ENCODE measurements at places on chromosomes 1 and 21.

DNA sequence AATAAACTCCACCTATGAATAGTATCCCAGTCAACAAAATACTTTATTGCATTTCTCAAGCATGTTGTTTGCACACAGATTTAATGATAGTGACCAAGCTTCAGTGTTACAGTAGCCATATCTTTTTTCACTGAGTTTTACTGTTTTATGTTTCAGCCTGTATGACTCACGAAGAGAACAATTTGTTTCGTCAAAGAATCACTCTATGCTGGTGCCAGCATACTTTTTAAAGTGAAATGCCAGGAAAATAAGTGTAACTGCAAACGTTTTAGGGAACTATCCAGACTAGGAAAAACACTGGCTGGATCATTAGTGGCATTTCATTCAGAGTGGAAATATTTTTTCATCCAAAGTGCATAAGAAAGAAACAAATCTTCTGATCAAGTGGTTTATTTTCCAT, 210.8 kb downstream of the COL11A1 start:
- no peak for DNase-seq

- DNase-seq, result no peak
Measured at GRCh38 chr1:8604041-8604945, 213.1 kb downstream of the RERE start.

- DNase-seq, result no peak
Measured at GRCh38 chr1:96944432-96945092, 223.0 kb downstream of the PTBP2 start.

DNA sequence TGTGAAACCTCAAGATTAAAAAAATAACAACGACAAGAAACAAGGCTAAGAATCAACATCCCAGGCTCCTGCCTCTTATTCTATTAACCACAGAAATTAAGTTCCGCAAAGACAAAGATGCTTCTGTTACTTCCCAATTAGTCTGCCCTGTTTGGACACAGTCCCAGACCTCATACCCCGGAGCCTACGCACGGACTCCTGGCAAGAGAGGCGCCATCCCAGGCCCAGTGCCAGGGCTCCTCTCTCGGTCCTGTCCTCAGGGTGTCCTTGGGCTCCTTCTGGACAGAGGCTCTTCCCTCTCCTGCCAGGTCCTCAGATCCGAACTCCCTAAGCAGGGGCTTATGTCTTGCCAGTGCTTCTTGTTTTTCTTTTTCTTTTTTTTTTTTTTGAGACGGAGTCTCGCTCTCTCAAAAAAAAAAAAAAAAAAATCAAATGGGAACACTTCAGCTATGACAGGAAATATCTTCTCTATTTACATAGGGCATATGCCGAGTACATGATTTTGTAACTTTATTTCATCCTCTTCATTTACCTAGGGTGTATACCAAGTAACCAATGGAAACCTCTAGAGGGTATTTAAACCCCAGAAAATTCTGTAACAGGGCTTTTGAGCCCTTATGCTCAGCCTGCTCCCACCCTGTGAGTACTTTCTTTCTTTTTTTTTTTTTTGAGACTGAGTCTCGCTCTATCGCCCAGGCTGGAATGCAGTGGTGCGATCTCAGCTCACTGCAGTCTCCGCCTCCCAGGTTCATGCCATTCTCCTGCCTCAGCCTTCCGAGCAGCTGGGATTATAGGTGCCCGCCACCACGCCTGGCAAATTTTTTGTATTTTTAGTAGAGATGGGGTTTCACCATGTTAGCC, 11.7 kb upstream of the ENO1 start:
- DNase-seq, result no peak

DNA sequence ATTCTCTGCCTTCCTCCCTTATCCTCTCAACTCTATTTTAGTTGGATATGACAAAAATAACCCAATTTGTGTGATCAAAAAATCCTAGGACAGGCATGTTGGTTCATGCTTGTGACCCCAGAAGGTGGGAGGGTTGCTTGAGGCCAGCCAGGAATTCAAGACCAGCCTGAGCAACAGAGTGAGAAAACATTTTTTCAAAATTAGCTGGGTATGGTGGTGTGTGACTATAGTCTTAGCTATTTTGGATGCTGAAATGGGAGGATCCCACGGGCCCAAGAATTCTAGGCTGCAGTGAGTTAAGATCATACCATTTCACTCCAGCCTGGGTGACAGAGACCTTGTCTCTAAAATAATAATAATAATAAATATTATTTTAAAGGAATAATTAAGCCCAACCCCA, 1383.1 kb upstream of the ADGRL2 start:
- DNase-seq, result no peak

DNA sequence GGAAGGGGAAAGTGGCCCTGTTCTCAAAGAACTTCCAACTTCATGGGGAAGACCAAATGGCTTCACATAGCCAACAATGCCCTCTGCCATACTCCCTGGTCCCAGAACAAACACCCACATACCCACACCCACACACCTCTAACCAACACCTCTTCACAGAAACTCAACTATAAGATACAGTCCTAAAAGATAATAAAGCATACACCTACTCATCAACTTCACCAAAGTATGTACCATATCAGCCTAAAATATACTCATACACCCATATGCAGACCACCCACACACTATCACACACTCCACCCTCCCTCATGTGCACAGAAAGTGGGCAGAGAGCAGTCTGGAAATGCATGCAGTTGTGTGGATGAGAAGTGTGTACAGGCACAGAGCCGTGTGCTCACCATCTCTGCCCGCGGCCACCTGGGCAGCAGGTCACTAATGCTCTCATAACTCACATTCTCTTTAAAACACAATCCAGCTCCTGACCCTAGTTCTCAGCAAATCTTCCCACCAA, 27.7 kb downstream of the IQGAP3 start:
- no peak for DNase-seq

GRCh38 chr1:101059945-101060542, 34.5 kb upstream of the DPH5 start:
- DNase-seq, result no peak

Data from SIG-M5 (cell line).